ENCODE measurements at places on chromosomes 1 and 21.

DNA sequence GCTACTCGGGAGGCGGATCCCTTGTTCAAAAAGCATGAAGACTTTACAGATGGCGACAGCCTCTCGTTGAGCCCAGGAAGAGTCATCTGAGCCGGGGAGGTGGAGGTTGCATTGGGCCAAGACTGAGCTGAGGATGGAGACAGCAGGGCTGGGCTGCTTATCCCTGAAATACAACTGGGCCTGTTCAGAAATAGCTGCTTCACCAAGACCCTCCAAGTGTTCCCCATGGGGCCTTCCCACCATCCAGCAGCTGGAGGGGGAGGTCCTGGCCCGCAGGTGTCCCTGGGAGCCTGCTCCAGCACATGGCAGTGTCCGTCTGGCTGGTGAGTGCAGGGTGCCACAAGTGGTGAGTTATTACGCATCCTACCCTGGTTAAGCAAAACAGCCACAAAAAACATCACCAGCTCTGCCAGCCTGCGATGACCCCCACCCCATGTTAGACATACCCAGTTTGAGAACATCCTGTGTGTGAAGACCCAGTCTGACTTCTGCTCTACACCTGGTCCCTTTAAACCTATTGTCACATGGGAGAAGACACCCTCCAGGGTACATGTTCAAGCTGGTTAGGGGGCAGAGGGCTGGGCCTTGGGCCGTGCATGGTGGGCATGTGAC is 93.1 kb upstream of the TMPRSS2 start:
- no peak for DNase-seq

DNA sequence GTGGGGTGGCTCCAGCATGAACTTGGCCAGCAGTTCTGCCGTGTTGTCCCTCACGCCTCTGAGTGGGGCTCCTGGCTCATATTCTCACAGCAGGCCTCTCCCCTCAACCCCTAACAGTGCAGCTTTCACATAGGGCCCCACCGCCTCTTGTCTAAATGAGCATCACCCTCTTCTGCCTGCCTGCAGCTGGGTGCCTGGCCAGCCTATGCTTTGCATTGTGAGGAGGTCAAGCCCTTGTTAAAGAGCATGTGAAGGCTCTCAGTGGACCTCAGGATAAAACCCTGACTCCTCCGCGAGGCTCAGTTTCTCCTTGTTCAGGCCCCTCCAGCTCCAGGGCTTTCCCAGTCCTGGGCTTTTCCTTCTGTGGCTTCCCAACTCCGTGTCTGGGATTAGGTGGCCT is 34.8 kb downstream of the CRYAA start:
- DNase-seq: no peak

GRCh38 chr1:10286244-10286643 is 75.9 kb downstream of the KIF1B start:
- no peak for DNase-seq

DNA sequence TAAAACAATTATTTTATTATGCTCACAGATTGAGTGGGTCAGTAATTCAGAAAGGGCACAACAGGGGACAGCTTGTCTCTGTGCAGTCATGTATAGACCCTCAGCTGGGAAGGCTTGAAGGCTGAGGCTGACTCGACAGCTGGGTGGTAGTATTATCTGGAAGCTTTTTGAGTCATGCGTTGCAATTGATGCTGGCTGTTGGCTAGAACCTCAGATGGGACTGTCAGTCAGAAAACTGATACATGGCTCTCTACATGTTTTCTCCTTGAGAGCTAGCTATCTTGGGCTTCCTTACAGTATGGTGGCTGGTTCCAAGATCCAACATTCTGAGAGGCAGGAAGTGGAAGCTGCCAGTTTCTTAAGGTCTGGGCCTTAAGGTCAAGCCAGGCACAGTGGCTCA is 61.5 kb upstream of the SELENON start:
- no peak for DNase-seq

GRCh38 chr1:36070349-36070748 is 13.5 kb upstream of the TEKT2 start:
- DNase-seq: no peak

DNA sequence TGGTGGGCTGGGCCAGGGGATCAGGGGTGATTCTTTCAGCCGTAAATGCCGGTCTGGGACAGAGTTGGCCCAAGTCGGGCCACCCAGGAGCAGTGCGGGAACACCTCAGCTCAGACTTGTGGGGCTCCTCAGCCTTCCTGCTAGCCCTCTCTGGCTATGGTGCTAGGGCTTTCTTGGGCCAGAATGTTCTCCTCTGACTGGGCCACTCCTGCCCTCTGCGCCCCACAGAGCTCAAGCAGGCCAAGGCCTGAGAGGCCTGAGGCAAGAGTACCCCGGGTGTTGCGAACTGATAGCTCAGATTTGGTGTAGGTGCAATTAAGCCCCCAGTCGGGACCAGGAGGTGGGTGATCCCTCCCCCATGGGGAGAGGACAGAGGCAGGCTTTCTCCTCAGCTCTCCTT is 51.8 kb downstream of the LGR6 start:
- no peak for DNase-seq

- DNase-seq: peak; percentile 56
Observed at GRCh38 chr1:64184003-64184440, 19.4 kb upstream of the UBE2U start.

DNA sequence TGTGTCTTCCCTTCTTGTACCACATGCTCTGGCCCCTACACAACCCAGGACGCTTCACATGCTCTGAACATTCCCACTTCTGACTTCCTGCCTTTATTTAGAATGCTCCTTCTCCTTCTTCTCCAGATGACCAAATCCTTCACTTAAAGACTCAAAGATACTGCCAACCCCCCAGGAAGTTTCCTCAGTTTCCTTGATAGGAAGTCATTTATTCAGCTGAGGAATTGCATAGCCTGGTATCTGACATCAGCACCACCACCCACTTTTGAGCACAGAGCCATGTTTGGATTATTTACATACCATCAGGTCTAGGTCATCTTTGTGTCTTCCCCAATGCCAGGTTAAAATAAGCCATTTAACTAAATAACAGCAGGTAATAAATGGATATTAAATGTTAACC is 42.4 kb downstream of the GFI1 start:
- DNase-seq: no peak

DNA sequence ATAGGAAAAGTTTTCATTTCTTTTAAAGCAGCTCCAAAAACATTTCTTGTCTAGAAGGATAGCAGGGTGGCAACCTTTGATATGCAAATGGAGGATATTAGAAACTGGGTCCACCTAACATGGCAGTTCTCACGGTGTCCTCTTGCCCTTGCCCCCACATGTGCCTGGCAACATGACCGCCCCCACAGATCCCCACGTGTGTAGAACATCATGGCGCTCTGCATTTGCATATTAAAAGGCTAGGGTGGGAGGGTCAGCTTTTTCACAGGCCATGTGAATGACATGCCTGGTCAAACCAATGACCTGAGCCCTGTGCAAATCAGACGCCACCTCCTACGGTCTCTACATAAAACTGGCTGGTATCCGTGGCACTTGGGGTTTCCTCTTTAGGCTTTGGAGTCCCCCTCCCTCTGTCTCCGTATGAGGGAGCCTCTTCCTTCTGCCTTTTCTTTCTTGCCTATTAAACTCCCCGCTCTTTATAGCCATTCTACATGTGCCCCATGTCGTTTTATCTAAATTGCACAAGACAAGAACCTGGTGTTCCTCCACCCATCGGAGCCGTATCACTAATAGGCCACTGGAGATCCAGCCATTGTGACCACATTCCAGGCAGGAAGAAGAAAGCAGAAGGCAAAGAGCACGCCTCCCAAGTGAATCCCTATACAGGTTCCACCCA is 71.3 kb downstream of the WDR4 start:
- no peak for DNase-seq

- DNase-seq: no peak
Observed at GRCh38 chr1:52857443-52857842, 14.9 kb downstream of the ZYG11A start.

GRCh38 chr1:38087676-38088075 is 41.1 kb upstream of the POU3F1 start:
- no peak for DNase-seq

DNA sequence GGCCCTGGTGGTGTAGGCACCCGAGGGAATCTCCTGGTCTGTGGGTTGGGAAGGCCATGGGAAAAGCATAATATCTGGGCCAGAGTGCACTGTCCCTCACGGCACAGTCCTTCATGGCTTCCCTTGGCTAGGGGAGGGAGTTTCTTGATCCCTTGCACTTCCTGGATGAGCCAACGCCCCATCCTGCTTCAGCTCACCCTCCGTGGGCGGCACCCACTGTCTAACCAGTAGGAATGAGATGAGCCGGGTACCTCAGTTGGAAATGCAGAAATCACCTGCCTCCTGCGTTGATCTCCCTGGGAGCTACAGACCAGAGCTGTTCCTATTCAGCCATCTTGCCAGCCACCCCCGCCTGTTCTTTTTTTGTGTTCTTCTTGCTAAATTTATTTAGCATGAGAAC is 134.4 kb downstream of the LEPR start:
- no peak for DNase-seq

DNA sequence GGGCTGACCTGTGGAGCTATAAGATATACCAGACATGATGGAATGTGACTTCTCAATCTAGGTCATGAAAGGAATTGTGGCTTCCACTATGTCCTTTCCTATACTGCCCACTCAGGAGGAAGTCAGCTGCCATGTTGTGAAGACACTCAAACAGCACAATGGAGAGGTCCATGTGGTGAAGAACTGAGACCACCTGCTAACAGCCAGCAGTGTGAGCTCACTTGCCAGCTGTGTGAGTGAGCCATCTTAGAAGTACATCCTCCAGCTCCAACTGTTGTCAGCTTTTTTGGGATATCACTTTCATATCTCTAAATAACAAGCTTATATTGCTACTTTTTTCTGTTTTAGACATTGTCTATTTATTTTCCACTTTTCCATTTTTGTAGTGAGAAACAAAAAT is 29.7 kb downstream of the OLFML3 start:
- DNase-seq: no peak

DNA sequence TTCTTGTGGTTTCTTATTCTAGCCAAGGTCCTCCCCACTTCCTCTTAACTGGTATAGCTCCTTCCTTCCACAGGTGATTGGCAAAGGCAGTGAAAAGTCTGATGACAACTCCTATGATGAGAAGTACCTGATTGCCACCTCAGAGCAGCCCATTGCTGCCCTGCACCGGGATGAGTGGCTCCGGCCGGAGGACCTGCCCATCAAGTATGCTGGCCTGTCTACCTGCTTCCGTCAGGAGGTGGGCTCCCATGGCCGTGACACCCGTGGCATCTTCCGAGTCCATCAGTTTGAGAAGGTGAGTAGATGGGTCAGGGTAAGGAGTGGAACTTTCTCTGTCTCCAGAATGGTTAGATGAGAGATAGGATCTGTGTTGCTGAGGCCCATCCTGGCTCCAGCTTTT is 14.2 kb upstream of the CELSR2 start:
- no peak for DNase-seq

DNA sequence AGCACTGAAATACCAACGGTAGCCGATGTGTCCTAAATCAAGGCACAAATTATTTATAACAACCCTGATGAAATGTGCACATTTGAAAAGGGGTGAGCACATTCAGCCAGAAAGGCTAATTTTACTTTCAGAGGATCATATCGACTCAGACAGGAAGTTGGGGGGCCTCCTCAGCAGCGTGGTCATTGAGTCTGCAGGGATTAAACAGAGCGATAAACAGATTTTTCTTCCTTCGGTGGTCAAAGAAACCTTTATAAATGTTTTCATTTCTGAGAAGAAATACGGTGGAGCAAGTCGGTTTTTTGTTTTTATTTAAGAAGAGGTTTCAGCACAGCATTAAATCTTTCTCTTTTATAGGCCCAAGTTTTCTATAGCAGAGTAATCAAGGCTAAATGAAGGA is 45.7 kb downstream of the PGM1 start:
- DNase-seq: no peak

GRCh38 chr1:53463961-53464899 is 5.0 kb downstream of the DMRTB1 start:
- DNase-seq: no peak

DNA sequence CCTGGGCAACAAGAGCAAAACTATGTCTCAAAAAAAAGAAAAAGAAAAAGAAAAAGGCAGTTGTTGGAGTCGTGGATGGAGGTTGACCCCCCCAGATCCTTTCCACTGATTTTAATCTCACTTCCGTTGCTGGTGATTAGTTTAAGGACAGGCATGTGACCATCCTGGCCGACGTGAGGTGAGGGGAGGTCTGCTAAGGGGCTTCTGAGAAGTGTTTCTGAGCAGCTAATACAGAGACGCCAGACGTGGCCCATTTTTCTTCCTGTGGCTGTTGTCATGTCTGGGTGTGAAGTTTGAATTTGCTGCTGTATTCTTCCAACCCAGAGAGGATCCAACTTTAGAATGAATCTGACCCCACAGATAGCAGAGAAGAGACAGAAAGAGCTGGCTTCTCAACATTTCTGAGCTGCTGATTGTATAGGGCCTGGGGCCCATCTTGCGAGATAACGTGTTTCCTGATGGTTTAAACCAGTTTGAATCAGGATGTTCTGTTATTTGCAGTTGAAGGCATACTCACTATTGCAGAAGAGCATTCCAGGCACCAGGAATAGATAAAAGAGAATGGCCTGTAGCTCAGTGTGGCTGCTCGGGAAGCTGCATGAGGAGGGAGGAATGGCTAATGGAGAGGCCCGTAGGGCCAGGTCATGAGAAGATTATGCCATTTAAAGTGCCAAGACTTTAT is 22.8 kb upstream of the SSBP3 start:
- no peak for DNase-seq

GRCh38 chr1:58031416-58031815 is 515.1 kb downstream of the OMA1 start:
- DNase-seq: no peak

GRCh38 chr1:205147191-205147835 is 25.5 kb upstream of the RBBP5 start:
- DNase-seq: no peak

DNA sequence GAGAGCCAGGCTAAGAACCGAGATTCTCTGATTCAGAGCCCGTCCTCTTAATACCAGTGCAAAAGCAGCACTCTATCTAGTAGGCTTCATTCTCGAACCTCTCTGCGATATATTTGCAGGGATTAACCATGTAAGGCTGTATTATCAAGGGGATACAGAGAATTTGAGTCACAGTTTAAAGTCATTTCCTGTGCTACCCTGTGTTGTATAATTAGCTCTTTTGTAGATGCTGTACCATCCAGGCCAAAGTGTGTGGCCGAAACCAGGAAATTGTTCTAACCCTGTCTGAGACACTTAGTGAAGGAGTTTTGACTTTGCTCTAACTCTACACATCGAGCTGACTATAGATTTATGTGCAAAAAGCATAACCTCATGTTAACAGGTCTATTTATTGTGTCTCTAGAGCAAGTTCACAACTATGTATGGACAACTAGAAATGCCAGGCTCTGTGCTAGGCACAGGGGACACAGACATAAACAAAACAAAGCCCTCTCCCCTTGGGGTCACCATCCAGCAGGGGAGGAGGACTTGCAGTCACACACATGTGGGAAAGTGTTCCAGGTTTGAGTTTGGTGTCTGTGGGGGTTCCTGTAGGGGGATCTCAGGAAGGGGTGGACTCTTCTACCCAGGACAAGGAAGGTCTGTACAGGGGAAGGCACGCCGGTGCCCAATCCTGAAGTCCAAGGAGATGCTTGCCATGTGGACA is 182.2 kb downstream of the DHRS3 start:
- DNase-seq: no peak

DNA sequence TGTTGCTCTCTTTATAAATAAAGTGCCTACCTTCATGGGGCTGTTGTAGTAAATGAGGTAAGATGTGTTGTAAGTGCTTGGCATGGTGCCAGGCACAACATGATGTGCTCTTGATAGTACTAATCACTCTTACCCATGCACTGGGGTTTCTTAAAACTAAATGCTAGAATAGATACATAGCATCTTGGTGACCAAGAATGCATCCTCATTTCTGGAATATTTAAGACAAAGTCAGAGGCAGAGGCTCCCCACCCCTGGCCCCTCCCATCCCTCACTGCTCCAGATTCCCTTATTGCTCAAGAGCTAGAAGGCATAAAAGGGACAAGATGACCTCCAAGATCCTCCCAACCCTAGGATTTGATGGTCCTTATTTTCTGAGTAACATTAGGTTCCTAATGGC is 61.3 kb downstream of the GLUL start:
- DNase-seq: no peak

All from T1000 (cell line).